ENCODE measurements at places on chromosomes 7 and 10.

DNA sequence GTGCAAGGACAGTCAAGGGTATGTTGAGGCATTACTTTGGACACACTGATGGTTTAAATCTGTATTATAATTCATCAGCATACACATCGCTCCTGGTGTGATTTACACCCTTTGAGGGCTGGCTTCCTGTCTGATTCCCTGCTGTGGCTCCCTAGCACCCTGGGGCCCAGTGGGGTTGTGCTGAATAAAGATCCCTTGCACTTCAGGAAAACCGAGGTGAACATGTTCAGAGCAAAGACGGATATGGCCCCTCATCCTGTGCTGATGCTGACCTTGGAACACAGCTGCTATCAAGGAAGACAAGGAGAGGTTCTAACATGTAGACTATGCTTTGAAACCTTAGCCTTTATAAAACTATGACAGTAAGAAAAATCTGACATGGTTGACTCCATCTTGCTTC is 84.6 kb upstream of the UNC5B start:
- no peak for DNase-seq

DNA sequence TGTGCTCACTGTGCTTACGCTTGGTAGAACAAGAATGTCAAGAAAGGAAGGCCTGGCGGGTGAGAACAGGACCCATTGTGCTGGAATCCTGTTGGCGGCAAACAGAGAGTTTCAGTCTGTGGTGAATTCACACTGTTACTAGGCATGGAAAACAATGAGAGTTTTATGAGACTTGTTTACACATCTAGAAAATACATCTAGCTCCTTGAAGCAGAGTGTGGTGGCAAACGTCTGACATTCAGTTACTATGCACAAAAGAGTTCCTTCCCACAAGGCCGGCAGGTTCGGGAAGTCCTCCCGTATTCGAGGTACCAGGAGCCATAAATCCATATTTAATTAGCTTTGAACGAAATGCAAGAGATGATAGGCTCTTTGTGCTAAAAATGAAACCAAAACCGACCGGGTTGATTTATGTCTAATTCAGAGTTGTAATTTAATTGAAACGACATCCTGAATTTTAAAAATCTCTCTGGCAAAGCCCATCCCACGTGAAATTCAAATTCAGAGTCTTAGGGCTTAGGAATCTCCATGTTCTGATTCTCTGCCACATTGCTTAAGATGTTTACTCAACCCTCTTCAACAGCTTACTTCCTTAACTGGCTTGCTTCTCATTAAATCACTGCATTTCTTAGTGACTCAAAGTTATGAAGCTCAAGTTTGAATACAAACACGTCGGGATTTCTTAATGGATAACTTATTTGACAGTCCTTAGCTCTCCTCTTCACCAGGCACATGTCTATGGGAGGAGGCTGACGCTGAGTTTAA is 299.9 kb upstream of the PITRM1 start:
- no peak for DNase-seq

- peak; percentile 76 for DNase-seq
Observed at GRCh38 chr7:150368096-150368883, at the start of gene REPIN1. Gene REPIN1 (plus strand): TSS chr7:150368822. CDS start chr7:150369712, 890 bp downstream.

DNA sequence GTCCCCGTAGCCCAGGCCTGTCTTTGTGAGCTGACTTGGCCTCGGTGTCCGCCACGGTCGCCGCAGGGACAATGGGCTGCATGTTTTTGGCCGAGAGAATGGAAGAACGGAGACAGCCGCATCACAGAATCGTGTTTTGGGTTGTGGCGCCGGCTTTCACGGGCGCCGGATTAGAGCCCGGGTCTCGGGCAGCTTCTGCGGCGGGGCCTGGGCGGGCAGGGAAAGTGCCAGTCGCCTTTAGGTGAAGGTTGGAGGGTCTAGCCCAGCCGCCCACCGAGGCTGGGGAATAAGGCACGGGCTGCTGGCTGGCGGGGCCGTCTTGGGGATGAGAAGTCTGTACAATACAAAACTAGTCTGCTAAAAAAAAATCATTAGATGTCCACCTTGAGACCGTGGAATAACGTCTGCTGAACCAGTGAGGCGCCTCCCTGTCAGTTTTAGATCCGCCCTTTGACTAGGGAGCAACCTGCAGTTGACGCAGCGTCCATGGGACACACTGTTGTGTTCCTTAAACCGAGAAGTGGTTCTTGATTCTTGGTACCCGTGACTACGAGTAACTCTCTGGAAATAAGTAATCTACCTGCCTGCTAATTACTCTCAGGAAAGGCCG is 577 bp downstream of the DNAJB9 start:
- peak; percentile 9 for DNase-seq

- no peak for DNase-seq
Observed at GRCh38 chr7:133836666-133837065, 290.5 kb upstream of the LRGUK start.

GRCh38 chr7:16934722-16935340 is 53.0 kb upstream of the AGR3 start:
- DNase-seq, result no peak

- DNase-seq, result no peak
Observed at GRCh38 chr7:425794-426188, 93.9 kb downstream of the PDGFA start.

- no peak for DNase-seq
Observed at GRCh38 chr10:14625765-14626525, 148.8 kb downstream of the FAM107B start.
